CD4-positive, alpha-beta T cell treated with Interleukin-15 for 4 hours (primary cell): ENCODE measurements at places on chromosomes 3 and 15.

DNA sequence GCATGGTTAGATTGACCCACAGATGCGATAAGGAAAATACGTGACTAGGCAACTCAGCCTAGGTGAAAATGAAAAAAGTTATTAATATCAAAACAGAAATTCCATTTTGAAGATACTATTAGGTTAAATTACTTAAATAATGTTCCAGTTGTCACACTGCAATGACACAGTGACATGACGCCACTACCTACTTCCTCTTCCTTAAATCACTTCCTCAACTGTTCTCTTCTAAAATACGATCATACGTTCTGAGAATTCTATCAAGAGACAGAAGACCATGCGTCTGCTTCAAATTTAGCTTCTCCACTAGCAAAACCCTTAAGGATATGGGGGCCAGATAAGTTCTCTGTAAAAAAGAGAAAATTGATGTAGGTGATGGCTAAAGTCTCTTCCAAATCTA, 18.2 kb downstream of the CMTM6 start:
- no peak for DNase-seq

DNA sequence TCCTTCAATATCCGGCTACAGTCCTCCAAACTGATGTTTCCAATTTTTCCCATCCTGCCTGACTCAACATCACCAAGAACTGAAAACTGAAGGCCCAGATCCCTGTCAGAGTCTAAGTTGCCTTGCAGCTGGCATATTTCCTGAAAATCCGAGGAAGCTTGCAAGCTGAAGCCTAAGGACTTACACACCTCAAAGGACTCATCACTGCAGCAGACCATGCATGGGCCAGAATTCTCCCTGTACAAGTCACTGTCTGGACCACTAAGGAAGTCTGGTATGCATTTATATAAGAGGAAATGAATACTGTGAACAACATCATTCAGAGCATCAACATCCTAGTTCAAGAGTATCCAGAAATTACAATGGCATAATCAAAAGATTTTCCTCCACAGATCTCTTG, 548.8 kb upstream of the MDFIC2 start:
- no peak for DNase-seq

GRCh38 chr3:196942915-196943277, 568 bp upstream of the NCBP2 start:
- no peak for DNase-seq

- DNase-seq = no peak
Measured at GRCh38 chr15:26872206-26872605, 5.3 kb downstream of the GABRA5 start.

DNA sequence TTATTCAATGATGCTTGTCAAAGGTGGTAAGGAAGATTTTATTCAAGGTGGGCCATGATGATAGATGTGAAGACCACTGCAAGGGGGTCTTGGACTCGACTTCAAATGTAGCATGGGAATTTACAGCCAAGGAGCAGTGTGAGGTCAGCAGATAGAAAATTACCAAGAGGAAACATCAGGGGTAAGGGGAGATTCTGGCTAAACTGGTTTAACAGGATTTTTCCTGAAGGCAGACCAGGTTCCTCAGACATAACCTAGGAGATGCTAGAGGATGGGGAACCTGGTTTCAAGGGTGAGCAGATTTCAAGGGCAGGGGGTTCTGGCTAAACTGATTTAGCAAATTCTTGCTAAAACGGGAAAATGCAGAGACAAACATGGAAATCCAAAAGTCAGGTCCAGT, 464.9 kb downstream of the TAFA4 start:
- no peak for DNase-seq

DNA sequence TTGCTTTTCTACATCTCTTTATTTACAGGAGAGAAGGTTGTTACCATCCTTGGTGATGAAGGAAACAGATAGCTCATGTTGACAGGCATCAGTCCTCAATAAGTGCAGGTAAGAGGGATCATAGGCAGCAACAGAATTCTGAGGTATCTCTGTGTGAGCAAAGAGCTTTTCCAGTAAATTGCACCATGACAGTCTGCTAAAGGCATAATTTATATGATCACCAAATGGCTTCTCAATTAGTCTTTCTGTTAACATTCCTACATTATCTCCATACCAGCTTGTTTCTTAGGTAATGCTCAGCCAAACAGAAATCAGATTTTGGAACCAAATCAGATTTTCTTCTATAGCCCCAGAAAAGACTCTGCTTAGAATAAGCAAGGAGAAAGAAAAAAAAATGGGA, 3.6 kb upstream of the ARHGAP31 start:
- DNase-seq = no peak

DNA sequence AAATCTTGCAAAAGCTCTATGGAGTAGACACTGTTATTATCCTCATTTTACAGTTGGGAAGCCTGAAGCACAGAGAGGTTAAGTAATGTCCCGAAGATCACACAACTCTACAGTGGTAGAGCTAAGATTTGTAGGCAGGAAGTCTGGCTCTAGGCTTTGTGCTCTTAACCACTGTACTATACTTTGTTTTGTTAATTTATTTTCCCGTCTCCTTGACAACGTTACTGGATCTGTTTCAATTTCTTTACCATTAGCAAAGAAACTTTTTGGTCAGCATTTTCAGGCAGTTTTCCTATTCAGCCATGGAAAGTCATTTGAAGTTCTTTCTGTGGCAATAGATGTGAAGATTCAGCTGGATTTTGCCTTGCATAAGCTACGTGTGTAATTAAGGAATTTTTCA, 51.7 kb downstream of the OTOL1 start:
- no peak for DNase-seq

GRCh38 chr15:70318594-70319465, 221.1 kb upstream of the TLE3 start:
- no peak for DNase-seq

DNA sequence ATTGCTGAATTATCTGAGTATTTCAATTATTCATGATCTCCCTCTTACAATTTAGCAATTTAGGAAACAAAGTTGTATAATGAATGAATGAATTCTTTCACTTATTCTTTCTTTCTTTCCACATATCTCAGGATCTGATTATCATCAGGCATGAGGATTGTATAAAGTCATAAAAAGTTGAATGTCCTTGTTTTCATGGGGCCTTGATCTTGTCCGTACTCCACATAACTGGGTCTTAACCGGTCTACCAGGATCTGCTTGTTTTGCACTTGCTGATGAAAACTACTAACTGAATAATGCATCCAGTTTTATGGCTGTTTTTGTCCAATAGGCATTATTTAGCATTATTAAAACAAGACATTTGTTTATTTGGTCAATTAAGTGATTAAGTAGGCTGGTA, 12.6 kb downstream of the C3orf85 start:
- DNase-seq = no peak

- DNase-seq = peak; percentile 15
Measured at GRCh38 chr15:74723754-74724334, 1.5 kb downstream of the CYP1A1 start.

DNA sequence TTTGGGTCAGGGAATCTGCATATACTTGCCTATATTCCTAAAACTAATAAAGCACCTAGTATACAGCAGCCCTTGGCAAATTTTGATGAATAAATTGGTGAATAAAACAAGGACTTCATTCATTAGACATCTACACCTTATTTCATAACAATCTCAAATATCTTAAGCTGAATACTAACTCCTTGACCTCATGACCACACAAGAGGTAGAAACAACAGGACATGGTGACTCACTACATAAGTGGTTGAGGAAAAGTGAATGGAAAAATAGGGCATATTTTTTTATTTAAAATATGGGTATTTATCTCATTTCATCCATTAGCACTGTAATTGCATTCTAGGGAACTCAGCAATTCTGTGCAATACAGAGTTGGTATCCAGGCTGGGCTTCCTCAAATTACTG, 7.8 kb upstream of the STAC start:
- no peak for DNase-seq

DNA sequence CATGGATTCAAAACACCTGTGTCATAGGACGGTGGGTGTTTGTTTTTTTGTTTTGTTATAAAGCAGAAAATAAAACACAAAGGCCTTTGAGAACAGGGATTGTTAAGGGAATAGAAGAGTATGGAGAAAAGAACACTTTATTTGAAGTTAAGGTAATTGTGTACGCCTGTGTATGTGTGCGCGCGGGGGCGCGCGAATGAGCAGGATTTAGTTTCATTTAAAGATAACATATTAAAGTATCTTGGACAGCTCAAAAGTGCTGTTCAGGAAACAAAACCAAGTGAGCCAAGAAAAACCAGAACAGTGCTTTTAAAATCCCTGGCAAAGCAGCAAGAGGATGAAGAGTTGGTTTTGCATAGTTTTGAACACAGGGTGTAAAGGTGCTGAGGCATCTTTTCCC, 1.9 kb downstream of the CPNE4 start:
- no peak for DNase-seq

GRCh38 chr15:27094235-27094634, 123.3 kb downstream of the GABRG3 start:
- no peak for DNase-seq

- DNase-seq = no peak
Measured at GRCh38 chr3:172179680-172180399, 140.5 kb downstream of the FNDC3B start.

GRCh38 chr3:36648241-36649034, 115.9 kb downstream of the DCLK3 start:
- DNase-seq = no peak

DNA sequence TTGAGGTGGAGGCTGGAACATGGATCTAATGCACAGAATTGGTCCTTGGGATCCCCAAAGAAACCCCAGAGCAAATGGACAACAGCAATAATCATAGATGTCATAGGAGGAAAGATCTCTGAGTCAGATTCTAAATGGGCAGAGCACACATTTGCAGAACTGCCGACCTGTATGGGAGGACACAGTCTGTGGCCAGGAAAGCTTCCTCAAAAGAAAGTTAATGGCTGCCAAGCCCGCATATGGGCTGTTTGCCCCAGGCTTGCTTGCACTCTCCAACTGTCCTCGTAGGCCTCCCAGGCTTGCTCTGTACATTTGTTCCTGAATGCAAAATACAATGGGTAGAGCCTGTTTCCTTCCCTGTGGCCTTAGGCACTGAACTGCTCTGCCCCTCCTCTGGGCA, 102.0 kb upstream of the PLXNA1 start:
- no peak for DNase-seq

- no peak for DNase-seq
Measured at GRCh38 chr3:24596626-24597025, 102.0 kb upstream of the THRB start.

GRCh38 chr3:13637311-13637891, 88.5 kb downstream of the FBLN2 start:
- DNase-seq = no peak

- no peak for DNase-seq
Measured at GRCh38 chr15:43346305-43346704, 15.9 kb upstream of the LCMT2 start.

DNA sequence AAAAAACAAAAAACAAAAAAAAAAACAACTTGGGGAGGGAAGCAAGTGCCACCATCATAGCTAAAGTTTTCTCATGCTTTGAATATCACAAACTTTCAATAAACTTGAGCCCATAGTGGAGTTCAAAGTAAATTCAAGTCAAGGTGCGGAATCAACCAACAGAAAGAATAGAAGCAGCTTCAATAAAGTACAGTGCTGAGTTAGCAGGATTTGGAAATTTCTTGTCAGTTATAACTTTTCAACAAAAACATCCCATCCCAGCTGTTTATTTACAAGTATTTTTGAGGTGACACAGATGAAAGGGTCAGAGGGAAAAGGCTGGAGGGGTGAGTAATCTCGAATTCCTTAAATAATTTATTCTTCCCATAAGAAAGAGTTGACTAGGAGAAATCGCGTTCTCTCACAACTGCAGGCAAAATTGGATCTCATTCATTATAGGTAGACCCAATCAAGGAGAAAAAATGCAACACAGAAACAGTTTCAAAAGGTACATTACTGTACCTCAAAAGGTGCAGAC, 477.4 kb upstream of the RASGRP1 start:
- no peak for DNase-seq

DNA sequence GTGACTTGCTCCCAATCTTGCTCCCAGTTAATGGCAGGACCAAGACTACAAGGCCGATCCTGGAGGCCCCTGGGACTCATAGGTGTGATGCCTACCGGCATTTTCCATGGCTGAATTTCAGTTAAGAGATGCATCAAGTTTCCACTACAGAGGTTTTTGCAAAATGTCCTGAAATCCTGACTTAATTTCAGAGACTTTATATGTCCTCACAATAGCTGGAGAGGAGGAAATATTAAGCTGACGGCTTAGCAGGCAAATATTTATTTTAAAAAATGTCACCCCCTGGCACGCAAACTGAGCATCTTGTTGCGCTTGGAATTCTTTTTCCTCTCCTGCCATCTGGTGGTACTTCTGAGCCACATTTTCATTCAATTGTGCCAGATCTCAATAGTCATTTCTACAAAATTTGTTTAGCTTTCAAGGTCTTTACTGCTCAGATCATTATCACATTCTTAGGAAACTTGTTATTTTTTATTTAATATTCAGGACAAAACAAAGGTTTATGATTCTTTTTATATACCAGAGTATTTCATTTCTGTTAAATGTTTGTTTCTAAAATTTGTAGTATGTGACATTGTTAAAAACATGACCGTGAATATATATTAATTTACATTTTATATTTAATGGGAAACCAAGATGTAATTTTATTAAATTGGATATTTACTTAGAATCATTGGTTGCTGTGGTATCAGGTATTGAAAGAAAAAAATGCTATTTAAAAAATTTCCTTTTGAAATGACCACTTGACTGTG, 189.2 kb upstream of the THRB start:
- no peak for DNase-seq

DNA sequence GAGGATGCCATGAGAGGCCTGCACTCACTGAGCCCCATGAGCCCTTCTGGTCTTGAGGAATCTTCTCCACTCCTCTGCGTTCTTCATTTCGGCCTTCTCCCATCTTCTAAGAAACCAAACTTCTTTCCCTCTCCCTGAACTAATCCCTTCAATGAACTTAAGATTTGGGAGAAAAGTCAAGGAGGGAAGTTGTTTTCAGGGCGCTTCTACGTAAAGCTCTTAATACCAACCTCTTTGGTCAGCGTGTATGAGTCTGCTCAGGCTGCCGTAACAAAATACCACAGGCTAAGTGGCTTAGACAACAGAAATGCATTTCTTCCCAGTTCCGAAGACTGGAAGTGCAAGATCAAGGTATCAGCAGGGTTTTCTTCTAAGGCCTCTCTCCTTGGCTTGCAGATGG, 13.8 kb upstream of the PSMD6 start:
- DNase-seq = no peak

DNA sequence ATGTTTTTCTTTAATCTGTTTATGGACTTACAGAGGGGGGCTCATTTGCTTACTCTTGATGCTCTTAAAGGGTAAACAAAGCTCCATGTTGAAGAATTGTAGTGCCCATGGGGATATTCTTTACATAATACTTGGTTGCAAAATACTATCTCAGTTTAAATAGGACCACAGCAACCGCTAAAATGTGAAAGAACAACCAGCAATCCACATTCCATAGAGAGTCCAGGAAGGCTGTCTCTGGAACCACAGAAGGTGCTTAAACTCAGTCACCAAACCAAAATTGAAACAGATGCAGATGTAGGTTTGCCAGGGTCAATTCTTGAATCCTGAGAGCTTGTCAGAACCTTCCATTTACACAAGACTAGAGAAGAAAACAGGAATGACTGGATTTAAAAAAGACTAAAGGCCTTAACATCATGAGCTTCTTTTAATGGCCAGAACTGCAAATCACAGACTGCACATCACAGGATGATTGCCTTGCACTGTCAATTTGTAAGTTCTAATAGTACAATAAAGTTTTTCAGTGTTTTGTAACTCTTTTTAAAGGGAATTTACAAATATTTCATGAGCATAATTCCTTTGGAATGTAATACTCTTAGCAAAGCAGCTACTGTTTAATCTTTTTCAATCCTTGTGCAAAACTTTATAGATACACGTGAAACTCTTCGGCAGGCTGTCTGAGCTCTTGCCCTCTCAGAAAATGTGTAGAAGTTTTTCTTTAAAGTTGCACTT, 661.6 kb downstream of the SI start:
- no peak for DNase-seq

GRCh38 chr3:9397906-9398699, 688 bp downstream of the SETD5 start:
- no peak for DNase-seq
